ENCODE measurements at places on chromosomes 16 and 17.

DNA sequence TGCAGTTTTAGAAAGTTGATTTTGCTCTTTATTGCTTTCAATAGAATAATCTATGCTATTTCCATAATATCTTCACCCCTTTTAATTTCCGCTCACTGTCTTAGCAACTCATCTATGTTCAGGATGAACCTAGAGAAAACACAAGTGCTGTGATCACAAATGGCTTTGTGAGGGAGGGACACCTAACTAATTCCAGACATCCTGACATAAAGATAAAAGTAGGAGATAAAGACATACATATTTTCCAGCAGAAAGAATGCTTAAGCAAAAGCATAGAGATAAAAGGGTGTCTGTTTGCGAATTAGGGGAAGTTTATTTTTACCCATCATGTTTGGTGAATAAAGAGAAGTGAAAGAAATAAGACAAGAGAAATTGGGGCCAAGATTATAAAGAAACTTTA, 254.2 kb downstream of the KCNJ2 start:
- DNase-seq, result no peak

GRCh38 chr17:2749058-2749783, at the start of gene CCDC92B:
Gene CCDC92B (minus strand): TSS chr17:2749652. CDS start chr17:2735145, 14,507 bp downstream.
- DNase-seq, result peak; percentile 30

DNA sequence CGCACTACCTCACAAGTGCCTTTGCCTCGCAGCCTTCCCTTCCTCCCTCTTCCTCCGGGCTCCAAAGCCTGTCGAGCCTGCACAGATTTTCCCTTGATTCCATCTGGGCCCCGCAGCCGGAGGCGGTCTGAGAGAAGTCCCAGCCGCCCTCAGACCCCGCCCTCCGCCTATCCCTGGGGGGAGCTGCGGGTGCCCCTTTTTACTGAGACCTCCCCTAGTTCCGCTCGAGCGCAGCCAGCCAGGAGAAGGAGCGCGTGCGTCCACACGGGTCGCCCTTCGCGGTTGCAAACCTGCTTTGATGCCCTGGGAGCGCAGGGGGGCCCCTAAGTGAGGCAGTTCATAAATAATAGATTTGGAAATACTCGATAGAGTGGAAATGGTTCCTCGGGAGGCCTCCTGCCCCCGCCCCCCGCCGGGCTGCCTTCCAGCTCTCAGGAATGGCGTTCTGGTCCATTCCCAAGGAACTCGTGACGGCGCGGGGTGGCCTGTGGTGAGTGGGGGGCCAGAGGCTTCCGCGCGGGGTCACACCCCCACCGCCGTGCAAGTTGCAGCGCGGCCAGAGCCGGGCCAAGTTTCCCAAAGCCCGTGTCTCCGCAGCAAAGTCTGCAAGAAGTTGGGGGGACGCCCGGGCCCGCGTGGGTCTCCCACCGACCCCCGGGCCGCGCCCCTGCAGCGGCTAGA, 610 bp downstream of the C16orf74 start:
- peak; percentile 59 for DNase-seq

GRCh38 chr17:76124582-76125390, 16.3 kb downstream of the FOXJ1 start:
- DNase-seq, result no peak

DNA sequence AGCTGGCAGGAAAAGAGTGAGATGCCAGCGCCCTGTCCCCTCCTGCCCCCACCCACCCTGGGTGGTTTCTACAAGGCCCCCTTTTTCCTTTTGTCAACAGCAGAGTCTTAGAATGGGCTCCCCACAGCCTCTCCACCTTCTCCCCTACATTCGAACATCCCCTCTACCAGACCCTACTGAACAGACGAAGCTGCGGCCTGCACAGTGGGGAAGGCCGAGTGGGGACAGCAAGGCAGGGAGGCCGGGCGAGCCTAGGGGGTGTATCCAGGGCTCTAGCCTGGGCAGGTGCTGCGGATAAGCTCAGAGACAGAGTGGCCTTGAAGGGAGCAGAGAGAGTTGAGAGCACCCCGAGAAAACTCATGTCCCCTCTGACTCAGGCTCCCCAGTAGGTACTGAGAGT, 7.4 kb downstream of the ZACN start:
- DNase-seq, result no peak

- DNase-seq, result no peak
These were observed 24.7 kb upstream of the TMC7 start for GRCh38 chr16:18959031-18959505.

DNA sequence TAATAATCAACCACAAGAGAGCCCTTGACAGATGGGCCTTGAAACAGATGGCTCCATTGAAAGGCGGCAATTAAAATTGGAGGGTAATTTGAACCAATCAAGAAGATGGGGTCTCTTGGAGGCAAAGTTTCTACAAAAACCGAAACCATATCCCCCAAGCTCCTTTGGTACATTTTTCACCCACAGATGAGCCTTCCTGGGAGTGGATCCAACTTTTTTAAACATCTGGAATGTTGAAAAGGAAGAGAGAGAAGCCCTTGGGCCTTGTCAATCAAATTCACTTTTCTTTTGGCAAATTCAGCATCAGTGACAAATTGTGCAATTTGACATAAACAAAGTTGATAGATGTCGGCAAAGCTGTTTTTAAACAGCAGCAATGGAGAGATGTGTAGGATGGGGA, 13.2 kb upstream of the NUP93 start:
- DNase-seq, result no peak

GRCh38 chr16:31350275-31351005, 4.5 kb upstream of the ITGAX start:
- DNase-seq, result no peak

- no peak for DNase-seq
These were observed 78.6 kb upstream of the CDH5 start for GRCh38 chr16:66287926-66288325.

DNA sequence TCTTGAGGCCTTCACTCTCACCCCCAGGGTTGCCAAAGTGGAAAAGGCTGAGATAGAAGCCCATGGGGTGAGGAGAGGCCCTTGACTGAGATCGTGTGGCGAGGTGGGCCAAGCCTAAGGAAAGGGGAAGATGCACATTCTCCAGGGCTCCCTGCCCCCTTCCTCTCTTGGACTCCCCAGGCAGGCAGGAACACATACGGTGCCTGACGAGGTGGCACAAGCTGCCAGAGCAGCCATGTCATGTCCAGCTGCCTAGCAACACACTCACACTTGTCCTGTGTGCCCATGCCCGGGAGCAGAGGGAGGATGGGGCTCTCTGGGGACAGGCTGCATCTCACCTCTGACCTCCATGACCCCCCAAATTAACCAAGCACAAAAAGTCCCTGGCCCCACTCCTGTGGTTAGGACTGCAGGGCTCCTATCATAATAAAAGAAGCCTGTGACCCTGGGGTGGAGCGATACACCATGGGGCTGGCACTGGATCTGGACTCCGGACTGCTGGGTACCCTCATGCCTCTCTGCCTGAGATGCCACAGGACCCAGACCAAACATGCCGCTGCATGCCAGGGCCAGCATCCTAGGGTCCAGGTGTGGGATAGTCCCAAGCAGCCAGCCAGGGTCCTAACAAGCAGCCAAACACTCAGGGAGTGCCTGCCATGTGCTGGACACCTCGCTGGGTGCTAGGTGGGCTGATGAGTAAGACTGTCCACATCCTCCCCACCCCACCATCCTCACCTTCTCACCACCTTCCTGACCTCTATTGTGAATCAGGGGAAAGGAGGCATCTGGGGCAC, 2.6 kb downstream of the GIT1 start:
- DNase-seq, result no peak

GRCh38 chr16:87963400-87963799, 12.2 kb downstream of the BANP start:
- peak; percentile 18 for DNase-seq

DNA sequence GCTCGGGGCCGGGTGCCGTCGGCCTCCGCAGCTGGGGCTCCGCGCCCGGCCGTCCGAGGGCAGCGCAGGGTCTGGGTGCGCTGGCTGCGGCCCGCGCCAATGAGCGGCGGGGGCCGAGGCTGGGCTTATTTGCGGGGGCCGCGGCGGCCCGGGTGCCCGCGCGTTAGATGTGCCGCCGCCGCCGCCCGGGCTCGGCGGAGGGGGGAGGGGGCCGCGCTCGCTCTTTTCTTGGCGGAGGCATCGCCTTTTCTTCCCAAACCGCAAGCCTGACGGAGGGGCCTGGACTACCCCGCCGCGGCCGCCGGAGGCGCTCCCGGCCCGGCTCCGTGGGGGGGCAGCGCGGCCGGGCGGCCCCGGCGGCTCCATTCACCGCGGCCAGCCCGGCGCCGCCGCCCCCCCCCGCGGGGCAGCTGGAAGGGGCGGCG, at the start of gene NOTUM:
Gene NOTUM (minus strand): TSS at position 101 of the 425 bp plus-strand sequence. CDS start 278 bp downstream, outside the sequence.
- peak; percentile 86 for DNase-seq

DNA sequence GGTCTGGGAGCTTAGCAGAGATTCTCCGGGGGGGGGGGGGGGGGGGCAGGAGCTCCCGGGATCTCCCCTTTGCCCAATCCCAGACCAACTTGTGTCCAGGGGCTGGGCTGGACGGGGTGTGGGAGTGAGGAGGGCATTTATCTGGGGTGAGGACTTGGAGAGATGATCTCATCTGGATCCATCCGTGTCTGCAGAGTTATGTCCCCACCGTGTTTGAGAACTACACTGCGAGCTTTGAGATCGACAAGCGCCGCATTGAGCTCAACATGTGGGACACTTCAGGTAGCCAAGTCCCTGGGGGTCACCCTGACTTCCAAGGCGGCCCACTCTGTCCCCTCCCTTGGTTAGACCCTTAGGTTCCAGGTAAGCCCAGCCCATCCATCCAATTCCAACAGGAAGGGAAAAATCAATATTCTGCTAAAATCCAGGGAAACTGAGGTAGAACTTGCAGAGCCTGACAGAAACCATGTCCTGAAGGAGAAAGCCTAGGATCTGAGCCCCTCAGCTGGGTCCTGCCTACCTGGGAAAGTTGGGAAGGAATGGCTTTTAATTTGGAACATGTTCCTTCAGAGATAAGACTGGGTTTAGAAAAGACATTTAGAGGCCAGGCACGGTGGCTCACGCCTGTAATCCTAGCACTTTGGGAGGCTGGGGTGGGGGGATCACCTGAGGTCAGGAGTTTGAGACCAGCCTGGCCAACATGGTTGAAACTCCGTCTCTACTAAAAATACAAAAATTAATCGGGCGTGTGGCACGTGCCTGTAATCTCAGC, 921 bp downstream of the RND2 start:
- DNase-seq, result no peak

- no peak for DNase-seq
These were observed 223.2 kb upstream of the DYNLRB2 start for GRCh38 chr16:80317599-80318037.

GRCh38 chr17:77729587-77729986, 228.9 kb upstream of the TNRC6C start:
- DNase-seq, result no peak

DNA sequence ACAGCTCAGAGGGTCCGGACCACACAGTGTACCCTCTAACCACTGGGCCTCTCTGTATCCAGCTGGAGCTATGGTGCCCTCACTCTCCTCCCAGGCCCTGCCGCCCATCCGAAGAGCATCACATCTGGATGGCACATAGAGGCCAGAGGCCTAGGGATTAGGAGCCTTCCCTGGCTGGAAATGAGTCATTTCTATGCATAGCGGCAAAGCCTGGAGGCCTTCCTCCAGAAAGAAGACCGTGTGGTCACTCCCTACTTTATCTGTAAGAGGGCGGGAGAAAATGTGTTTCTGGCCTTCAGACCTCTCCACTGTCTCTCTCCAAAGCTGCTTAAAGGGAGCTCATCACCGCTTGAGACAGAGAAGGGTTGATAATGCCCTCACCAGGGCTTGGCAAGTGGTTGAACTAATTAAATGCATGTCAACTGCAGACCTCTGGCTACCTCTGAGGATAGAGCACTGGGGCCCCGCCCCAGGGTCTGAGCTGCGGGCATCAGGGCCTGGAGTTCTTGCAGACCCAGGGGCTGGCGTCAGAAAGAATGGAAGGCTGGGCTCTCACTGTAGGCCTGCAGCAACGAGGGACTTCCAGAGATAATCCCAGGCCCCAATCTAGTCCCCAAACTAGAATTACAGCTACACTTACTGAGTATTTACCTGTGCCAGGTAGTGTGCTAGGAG, 122.2 kb downstream of the IRX5 start:
- DNase-seq, result no peak

DNA sequence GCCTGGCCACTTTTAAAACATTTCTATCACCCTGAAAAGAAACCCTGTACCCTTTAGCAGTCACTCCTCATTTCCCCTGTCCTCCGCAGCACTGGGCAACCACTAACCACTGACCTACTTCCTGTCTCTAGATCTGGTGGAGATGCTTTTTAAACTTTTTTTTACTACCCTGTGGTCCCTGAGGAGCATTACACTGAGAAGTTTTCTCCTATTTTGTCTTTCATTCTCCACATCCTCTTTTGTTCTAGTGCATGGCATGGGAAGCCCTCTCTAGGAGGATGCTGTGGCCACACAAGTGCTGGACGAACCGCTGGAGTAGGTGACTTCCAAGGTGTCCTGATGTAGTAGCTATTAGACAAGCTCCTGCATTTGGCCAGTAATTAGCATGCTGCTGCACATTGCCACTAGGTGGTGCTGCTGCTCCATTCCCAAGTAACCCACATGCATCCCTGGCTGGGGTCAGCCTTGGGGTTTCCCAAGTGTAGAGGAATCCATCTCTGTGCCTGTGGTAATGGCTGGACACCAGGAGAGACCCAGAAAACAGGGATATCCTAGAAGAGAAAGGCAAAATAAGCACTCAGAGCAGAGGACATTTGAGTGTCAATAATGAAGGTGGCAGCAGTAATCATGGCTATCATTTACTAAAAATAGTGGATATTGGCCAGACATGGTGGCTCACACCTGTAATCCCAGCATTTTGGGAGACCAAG, 143.8 kb upstream of the CRHR1 start:
- peak; percentile 76 for DNase-seq

- DNase-seq, result no peak
These were observed 20.1 kb upstream of the SP6 start for GRCh38 chr17:47871048-47871447.

DNA sequence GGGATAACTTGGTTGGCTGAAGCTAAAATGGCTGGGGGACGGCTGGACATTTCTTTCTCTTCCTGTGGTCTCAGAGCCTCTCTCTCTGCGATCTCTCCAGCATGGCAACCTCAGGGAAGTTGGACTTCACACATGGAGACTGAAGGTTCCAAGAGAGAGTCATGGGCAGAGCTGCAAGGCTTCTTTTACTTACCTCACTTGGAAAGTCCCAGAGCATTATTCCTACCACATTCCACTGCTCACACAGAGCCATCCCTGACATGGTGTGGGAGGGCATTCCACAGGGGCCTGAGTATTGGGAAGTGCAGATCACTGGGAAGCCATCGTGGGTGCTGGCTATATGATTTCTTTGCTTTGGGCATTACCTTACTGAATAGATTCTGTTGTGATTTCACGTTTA, 9.8 kb upstream of the SLC6A2 start:
- no peak for DNase-seq

- no peak for DNase-seq
These were observed 27.1 kb upstream of the CREBBP start for GRCh38 chr16:3907586-3907985.

DNA sequence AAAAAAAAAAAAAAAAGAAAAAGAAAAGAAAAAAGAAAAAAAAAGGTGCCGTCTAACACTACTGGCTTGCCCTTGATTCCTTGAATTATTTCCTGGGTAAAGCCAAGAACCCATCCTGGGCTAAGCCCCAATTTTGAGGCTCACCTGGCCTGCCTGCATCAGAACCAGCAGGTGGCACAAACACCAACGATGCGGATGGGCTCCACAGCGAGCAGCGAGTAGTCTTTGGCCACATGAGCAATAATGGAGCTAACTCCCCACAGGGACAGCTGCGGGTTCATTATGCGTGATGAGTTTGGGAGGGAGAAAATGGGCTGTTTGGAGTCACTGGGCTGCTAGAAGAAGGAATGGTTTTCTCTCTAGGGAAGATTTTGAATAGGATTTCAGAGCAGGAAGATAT, 91.1 kb downstream of the ASIC2 start:
- no peak for DNase-seq
